ENCODE measurements at places on chromosomes 16 and 17. TPM values are rescaled to one million over a fixed set of nuclear protein-coding genes. Genes with fewer than 3 reads are reported as not detected.

DNA sequence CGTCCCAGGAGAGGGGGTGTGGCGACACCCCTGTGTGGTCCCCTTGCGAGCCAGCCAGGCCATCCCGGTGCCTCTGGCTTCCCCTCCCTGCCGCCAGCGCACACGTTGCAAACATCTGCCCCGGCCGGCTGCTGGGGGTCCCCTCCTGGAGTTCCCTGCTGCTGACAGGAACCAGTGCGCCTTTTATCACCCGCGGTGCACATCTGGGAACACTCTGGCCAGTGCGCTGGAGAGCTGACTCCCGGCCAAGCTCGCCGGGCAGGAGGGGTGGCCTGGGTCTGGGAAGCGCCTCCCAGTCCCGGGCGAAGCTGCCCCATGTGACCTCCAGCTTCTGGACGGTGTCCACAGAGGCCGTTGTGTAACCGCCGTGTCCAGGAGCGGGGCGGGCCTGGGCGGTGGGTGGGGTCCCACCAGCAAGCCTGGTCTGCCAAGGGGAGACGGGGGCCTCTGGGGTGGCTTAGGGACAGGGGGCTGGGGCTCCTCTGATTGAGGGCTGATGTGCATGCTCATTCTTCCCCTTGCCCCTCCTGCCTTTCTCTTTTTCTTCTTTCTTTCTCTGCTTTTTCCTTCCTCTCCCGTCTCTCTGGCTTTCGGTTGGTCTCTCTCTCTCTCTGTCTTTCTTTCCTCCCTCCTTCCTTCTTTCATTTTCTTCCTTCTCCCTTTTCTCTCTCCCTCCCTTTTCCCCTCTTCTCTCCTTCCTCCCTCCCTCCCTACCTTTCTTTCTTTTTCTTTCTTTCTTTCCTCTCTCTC is 25.2 kb upstream of the CIBAR2 start:
- DNase-seq: no peak

- DNase-seq: no peak
Observed at GRCh38 chr17:80116921-80117380, 15.6 kb downstream of the GAA start.

- DNase-seq: no peak
Observed at GRCh38 chr17:30599428-30600059, 122.3 kb downstream of the GOSR1 start.

Gene NOTUM
- polyA plus RNA-seq: 0.82 TPM
